ENCODE measurements at places on chromosomes 12 and 14.

DNA sequence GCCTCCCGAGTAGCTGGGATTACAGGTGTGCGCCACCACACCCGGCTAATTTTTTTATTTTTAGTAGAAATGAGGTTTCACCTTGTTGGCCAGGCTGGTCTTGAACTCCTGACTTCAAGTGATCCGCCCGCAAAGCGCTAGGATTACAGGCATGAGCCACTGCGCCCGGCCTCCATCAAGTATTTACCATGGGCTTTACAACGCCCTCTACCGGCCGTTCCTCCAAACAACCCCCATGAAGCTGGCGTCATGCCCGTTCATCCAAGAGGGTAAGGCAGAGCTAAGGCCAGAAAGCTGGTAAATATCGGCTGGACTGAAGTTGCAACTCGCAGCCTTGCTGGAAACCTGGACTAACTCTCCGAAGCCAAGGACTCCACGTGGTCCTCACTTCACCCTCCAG is 41.6 kb downstream of the RNF34 start:
- no peak for DNase-seq

DNA sequence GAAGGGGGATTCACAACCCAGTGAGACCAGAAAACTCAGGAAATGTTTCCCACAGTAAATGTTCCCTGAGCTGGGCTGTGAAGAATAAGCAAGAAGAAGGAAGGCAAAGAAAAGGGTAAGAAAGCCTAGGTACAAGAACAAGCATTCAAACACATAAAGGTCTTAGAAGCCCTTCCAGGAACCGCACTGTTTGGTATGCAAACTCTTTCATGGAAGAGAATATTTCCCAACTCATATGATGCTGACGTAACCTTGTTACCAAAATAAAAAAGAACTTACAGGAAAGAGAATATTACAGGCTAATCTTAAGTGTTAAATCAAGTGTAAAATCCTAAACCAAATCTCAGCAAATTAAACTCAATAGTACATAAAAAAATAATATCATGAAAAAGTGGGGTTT is 23.6 kb downstream of the MED6 start:
- no peak for DNase-seq

DNA sequence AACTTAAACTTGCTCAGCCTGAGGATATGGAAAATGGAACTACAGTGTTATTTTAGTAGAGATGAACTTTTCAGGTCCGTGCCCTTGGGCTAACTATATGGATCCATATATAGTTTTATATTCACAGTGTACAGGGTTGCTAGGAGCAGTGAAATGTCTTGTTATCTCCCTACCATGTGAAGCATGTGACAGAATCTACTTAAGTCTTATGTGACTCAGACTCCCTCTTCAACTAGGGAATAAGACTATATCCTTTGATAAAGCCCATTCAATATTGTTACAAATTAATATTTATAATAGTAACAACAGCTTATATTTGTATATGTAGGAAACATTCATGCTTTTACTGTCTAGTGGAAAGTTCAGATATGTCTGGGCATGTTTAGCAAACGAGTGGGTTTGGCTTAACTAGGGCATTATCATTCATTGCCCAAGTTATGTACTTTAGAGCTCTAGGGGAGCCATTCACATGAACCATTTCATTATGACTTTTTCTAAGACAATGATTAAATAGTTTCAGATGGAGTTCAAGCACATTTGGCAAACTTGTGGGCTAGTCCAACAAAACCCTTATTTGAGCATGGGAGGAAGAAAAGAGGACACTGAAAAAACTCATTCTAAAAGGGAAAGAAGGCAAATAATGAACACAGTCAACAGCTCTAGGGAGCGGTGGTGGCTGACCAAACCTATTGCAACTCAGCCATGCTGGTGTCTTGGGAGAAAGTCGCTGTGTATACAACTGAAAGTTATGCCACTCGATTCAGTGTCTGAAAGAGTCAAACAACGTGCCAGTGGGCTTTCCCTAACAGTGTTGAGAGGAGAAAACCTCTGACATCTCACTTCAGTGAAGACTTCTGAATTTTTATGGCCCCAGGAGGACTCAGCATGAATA is 305.9 kb upstream of the G2E3 start:
- no peak for DNase-seq

GRCh38 chr12:59459966-59460660 is 135.7 kb upstream of the SLC16A7 start:
- DNase-seq: no peak

DNA sequence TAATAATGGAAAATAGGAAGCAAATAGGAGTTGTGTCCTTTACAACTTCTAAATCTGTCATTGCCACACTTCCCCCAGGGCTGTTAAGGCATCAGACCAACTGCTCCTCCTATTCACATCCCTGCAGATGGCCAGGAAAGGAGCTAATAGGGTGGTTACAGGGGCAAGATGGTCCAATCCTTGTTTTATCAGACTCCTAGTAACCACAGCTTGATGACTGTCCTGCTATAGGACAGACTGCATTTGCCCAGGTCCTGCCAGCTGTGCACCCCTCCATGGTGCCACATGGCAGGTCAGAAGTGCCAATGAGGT is 10.9 kb upstream of the KRT2 start:
- no peak for DNase-seq

GRCh38 chr12:5027046-5027821 is 16.4 kb upstream of the KCNA5 start:
- no peak for DNase-seq

GRCh38 chr12:40012711-40013110 is 93.2 kb downstream of the SLC2A13 start:
- no peak for DNase-seq

- DNase-seq: no peak
Measured at GRCh38 chr14:56666294-56666693, 86.7 kb downstream of the TMEM260 start.

GRCh38 chr12:108430245-108430644 is 84.8 kb upstream of the FICD start:
- no peak for DNase-seq

- no peak for DNase-seq
Measured at GRCh38 chr12:80769553-80770140, 52.9 kb downstream of the MYF5 start.

DNA sequence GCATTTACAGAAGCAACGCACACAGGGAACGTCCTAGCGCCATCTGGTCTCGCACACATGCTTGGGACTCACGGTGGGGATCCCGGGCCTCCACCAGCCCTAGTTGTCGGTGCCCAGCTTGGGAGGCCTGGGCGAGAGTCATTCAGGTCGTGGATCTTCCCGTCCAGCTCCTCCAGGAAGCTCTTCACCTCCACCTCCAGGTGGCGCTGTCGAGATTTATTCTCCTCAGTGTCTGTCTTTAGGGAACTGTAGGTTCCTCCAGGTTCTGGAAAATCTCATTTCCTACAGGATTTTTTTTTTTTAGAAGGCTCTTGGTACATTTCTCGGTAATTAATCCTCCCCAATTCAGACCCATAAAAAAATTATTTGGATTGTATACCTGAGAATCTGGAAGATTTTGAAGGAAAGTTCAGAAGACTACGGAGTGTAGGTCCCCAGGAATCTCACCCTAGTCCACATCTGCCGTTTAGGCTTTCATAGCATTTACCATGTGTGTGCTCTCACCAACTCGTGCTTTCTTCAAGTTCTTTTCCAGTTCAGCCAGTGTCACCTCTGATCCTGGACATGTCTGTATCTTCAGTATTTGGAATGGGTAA is 910.0 kb downstream of the TMEM121 start:
- DNase-seq: no peak

GRCh38 chr12:30914986-30915591 is 11.5 kb upstream of the TSPAN11 start:
- no peak for DNase-seq

DNA sequence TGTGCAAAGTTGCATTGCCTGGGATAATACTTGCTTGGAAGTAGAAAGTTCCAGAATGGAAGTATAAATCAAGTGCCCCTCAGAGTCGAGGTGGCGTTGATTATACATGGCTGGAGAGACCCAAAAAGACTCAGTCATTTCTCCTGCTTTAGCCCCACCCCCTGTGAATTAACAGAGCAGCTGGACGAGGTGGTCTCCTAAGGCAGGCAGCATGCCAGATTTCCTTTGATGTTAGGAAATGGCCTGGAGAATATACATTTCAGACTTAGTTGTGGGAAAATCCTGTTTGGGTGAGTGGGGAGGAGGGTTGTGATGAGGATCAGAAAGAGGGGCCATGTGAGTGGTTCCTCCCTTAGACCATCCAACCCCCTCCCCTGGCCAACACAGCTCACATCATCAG is 406.1 kb upstream of the TMPO start:
- DNase-seq: no peak

- DNase-seq: peak; percentile 98
Measured at GRCh38 chr12:123232807-123233504, at the start of the genes MPHOSPH9 and MTRFR. Gene MPHOSPH9, minus strand, starts transcription at chr12:123233141. Its CDS starts 2,777 bp downstream, at chr12:123230364. Gene MTRFR, plus strand, starts transcription at chr12:123233436. Its CDS starts 20,239 bp downstream, at chr12:123253675.

DNA sequence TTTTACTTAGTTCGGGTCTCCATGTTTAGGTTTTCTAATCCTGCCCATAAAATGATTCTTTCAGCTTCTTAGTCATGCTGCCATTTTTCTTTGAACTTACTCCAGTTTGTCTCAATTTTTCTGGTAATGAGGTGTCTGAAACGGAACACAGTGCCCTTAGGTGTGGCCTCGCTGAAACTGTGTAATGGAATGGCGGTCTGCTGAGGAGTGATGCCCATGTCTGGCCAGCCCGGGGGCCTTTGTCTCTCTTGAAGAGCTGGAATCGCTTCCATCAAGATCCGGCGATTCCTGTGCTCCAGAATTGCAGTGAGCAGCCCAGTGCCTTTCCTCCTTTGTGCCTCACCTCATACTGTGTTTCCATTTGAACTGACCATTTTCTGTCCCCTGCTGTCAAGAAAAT is 112.5 kb downstream of the FBXL14 start:
- no peak for DNase-seq

- no peak for DNase-seq
Measured at GRCh38 chr14:72599579-72600470, 294.1 kb downstream of the DPF3 start.

GRCh38 chr14:93729993-93730392 is 58.3 kb downstream of the PRIMA1 start:
- no peak for DNase-seq

- no peak for DNase-seq
Measured at GRCh38 chr12:49748306-49748705, 6.9 kb downstream of the TMBIM6 start.

DNA sequence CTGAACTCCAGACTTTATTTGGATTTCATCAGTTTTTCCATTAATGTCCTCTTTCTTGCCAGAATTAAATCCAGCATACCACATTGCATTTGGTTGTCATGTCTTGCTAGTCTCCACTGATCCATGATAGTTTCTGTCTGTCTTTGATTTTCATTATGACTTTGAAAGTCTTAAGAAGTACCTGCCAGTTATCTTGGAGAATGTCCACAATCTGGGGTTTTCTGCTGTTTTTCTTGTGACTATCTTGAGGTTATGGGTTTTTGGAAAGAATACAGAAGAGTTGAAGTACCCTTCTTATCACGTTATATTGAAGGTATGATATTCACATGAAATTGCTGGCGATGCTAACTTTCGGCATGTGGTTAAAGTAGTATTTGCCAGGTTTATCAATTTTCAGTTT is 282.3 kb upstream of the PRICKLE1 start:
- no peak for DNase-seq

- no peak for DNase-seq
Measured at GRCh38 chr12:109953656-109954055, 42.5 kb downstream of the GIT2 start.

- no peak for DNase-seq
Measured at GRCh38 chr14:79652513-79653307, 558.6 kb downstream of the DIO2 start.

DNA sequence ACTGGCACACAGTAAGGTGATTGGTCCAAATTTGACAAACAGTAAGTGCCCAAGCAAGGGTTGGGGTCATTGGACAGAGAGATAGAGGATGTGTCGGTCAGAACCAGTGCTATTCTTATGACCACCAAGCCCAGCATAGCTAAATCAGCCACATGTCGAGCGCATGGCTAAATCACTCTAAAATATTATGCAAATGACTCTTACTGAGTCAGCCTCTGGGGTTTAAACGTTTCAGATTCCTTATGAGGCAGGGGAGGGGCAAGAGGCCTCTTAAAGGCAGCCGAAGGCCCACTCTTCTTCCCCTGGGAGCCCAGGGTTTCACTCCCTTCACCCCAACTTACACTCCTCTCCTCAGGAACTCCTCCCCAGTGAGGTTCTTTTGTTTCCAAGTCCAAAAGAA is 603 bp upstream of the ENDOU start:
- no peak for DNase-seq

DNA sequence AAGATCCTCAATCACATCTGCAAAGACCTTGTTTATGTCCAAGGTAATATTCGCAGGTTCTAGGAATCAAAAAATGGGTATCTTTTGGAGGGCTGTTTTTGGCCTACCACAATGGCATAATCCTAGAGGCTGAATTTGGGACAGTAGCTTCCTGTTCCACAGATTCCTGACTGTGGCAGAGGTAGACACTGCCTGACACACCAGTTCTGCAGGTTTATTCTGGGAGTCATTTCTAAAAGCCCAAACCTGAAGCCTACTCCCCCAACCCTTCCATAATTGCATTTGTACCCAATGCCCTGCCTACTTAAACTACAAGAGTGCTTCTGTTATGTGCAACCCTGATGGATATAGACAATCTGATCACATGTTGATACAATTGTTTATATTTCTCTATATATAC is 378.9 kb downstream of the PCNX1 start:
- DNase-seq: no peak

DNA sequence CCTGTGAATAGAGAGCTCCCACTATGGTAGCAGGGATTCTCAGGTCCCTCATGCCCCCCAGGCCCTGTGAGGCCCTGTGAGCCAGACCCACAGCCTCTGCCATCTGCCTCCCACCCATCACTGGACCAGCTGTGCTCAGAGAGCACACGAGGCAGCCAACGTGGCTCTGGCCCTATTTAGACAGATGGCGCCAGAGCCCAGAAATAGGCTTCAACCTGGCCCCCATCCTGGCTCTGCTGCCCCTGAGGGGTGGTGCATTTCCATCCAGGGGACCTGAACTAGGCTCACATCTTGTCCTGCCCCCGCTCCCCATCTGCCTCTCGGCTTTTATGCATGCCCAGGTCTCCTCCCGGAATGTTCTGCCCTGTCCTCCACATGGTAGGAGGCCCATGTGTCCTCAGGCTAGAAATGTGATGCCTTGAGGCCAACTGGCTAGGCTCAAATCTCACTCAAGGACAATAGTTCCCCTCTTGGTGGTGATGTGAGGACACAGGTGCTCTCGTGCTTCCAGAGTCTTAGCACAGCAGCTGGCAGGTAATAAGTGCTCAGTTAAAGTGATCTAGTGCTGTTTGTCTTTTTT is 18.9 kb downstream of the TMEM63C start:
- no peak for DNase-seq

DNA sequence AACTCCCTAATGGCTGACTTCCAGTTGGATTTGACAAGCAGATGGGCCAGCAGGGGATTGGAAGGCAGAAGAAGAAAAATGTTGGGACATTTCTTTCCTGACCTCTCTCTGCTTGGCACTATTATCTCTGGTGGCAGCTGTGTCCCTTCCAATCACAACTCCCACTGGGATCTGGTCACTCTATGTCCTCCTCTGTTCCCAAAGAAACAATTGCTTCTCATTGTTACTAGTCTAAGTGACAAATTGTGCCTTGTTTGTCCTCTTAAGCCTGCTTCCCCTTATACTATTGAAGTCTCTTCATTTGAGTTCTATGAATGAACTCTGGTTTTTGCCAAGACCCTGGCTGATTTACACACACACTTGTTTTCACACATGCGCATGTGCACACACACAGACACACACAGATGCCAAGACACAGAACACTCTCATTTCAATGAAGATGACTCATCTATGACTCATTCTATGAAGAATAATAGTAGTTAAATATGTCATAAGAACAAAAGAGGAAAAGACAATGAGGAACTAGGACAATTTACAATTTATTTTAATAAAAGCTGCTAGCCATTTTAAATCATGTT is 83.0 kb upstream of the FAR2 start:
- no peak for DNase-seq

- no peak for DNase-seq
Measured at GRCh38 chr12:23528316-23528715, 421.2 kb downstream of the SOX5 start.

- no peak for DNase-seq
Measured at GRCh38 chr12:106791531-106791930, 17.0 kb downstream of the RIC8B start.

All from AG09309 (cell line).